NCI-H446 (cell line): ENCODE measurements at places on chromosomes 7 and 10.

- DNase-seq: no peak
These were observed 67.7 kb downstream of the GPAM start for GRCh38 chr10:112115781-112116385.

- DNase-seq: no peak
These were observed 2.6 kb upstream of the CAMK1D start for GRCh38 chr10:12346707-12347106.

DNA sequence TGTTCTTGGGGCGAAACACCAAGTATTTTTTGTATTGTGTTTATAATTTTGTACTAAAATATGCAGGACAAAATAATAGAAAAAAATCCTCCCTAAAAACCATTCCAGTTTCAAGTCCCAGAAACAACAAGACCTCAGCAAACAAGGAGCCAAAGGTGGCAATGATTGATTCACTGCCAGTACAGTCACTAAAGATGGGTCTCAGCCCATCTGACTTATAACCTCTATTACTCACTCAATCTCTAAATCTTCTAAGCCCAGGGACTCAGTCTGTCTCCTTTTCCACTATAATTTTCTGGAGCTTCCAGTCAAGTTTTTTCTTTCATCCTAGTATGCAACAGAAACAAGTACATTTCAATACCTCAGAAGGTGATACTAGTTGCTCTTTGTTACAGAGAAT, 33.3 kb downstream of the SNX13 start:
- DNase-seq: no peak

- no peak for DNase-seq
These were observed 50.5 kb downstream of the MALSU1 start for GRCh38 chr7:23349484-23350157.

GRCh38 chr10:91214911-91215310, 5.6 kb upstream of the PCGF5 start:
- DNase-seq: no peak

DNA sequence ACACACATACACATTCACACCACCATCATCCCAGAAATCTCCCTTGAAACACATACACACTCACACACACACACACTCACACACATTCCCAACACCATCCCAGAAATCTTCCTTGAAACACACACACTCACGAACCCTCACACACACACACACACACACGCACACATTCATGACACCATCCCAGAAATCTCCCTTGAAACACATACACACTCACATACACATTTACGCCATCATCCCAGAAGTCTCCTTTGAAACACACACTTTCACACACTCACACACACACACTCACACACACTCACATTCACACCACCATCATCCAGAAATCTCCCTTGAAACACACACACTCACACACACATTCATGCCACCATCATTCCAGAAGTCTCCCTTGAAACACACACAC, 360 bp upstream of the OPN4 start:
- no peak for DNase-seq

- DNase-seq: peak; percentile 87
These were observed 167.2 kb downstream of the AKR1D1 start for GRCh38 chr7:138243430-138243829.

GRCh38 chr7:128743112-128743772, 4.1 kb downstream of the CALU start:
- no peak for DNase-seq

DNA sequence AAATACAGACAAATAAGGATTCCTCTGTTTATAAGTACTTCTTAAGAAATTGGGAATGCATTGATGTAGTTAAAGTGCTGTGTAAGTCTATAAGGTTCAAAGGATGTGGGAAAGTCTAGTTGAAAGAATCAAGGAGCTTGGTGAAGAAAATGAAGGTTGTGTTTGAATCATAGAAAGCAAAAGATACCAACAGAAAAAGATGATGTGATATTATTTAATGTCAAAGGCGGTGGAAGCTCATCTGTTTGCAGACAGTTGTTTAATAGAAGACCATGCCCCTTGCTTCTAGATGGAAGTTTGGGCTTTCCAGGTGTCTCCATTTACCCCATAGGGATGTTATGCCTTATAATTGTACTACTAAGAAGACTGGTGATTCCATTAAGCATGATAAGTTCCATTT, 150.3 kb downstream of the CCSER2 start:
- DNase-seq: no peak

GRCh38 chr10:5999440-6000165, 22.3 kb upstream of the IL15RA start:
- no peak for DNase-seq

GRCh38 chr7:30731581-30731980, 20.4 kb upstream of the INMT start:
- no peak for DNase-seq

DNA sequence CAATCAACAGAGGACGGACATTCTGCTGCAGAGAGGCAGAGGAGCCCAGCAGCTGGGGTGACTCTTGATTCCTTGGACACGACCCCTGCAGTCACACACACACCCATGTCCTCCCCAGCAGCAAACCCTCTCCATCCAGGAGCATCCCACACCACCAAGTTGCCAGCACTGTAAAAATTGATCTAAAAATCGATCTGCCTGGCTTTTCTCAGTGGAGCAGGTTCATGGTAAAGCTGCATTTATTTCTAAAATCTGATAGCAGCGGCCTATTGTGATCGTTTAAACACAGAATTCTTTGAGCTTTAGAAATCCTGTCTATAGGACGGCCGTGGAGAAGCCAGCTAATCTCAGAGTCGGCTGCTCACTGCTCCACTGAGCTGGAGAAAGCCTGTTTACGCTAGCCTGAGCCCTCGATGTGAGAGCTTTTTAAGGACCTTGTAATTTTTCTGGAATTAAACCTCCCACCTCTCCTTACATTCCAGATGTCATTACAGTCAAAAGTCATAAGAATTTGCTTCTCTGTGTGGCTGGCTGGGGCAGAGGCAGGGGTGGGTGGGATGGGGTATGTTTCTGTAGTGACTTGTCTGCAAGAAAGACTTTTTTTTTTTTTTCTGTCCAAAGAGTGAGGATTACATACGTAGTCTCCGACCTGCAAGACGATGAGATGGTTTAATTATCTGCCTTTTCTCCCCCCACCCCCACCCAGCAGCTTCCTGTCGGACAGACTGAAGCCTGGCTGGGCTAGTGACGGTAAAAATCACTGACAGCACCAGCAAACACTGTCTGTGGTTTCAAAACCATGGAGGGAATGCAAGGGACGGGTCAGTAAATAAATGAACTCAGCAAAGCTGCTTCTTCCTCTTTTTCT, 31.6 kb downstream of the TRIM8 start:
- DNase-seq: no peak

GRCh38 chr10:17512341-17513001, 58.1 kb upstream of the ST8SIA6 start:
- DNase-seq: no peak

DNA sequence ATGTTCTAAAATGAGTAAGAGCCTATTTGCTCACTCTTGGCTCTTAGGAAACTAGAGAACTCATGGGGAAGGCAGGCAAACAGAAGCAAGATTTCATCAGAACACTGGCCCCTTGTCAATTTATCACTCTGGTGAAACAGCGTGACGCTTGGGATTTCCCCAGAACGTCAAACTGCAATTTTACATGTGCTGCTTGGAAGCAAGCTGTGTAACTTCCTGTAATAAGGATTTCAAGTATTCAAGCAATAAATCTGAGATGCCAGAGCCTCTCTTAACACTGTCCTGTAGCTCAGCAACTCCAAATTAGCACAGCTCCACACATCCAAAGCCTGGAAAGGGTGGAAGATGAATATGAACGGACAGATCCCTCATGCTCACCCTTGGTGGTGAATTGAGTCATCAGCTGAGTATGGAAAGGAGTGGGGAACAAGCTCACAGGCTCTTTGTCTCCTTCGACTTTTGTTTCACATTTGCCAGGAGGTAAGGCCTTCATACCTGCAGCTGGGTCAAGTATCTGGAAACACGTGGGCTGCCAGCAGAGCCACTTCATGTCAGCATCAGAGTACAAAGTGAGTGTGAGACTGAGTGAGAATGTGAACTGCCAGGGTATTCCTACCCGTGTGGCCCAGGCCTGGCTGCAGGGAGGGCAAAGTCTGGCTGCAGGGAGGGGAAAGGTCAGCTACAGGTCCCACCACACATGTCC, 140.4 kb upstream of the NAMPT start:
- peak; percentile 8 for DNase-seq

GRCh38 chr10:121927318-121927840, 452 bp downstream of the ATE1 start:
- DNase-seq: no peak

- DNase-seq: peak; percentile 78
These were observed 45.3 kb downstream of the TSPAN15 start for GRCh38 chr10:69496352-69497230.

DNA sequence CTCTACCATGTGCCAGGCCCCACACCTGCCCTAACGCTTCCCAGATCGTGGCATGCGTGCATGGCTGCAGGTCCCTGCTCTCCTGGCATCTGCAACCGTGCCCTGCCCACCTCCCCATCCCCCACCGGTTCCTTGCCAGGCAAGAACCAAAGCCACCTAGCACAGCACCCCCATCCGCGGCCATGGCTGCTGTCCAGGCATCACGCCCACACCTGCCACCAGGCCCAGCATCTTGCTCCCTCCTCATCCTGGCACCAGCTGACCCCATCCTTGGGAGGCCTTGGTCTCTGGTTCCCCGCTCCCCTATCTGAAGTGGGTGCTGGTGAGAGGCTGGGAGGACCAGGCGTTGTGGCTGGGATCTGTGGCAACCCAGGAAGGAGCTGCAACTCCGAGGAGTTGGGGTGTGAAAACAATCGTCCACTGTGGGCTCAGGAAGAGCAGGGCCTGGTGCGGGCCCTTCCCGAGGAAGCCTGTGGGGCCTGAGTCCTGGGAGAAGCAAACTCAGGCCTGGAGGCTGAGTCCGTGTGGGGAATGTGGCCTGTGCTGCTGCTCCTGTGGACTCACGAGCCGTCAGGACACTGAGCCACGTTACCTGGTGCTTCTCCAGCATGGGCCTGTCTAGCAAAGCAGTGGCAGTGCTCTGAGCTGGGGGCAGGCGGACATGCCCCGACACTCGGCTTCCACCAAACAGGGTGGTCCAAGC, 417.1 kb downstream of the DNAJB6 start:
- no peak for DNase-seq

DNA sequence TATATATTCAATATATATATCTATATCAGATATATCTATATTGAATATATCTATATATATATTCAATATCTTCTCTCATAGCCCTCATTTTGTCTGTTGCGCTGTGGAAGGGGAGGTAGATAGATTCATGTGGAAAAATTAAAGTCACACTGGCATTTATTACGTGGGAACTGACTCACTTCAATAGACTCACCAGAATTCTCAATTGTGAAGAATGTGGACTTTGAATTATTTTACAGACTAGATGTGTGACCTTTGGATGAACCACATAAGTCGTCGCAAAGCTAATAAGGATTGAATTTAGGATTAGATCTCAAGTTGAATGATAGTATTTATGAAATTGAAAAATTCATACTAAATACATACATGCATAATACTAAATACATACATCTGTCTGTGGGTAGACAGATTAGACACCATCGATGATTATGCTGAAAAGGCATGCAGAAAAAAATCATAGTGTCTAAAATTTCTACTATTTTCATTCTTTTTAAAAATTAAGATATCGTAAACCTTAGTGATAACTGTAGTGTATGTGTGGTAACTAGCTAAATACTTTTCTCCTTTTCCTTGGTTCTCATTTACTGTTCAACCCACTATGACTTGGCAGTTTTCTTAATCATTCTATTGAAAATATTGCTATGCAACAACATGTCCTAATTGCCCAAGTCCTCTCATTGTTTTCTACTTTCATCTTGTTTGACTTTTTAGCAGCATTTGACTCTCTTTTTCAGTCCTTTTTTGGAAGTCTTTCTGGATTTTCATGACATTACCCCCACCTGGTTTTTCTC, 61.8 kb upstream of the A1CF start:
- DNase-seq: no peak

DNA sequence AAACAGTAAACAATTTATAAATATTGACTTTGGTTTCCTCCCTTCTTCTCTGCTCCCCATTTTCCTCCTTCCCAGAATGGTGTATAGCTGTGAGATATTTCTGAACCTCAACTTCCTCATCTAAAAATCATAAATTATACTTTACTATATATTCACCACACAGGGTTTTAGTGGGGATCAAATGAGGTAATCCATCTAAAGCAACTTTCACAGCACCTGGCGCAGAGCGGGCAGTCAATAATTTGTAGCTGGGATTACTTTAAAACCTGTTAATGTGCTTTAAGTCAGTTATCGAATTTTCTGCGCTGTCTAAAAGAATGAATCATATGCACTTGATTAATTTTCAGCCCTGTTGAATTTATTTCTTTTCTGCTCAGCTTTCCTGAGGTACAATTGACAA, 172.7 kb downstream of the PTEN start:
- no peak for DNase-seq

DNA sequence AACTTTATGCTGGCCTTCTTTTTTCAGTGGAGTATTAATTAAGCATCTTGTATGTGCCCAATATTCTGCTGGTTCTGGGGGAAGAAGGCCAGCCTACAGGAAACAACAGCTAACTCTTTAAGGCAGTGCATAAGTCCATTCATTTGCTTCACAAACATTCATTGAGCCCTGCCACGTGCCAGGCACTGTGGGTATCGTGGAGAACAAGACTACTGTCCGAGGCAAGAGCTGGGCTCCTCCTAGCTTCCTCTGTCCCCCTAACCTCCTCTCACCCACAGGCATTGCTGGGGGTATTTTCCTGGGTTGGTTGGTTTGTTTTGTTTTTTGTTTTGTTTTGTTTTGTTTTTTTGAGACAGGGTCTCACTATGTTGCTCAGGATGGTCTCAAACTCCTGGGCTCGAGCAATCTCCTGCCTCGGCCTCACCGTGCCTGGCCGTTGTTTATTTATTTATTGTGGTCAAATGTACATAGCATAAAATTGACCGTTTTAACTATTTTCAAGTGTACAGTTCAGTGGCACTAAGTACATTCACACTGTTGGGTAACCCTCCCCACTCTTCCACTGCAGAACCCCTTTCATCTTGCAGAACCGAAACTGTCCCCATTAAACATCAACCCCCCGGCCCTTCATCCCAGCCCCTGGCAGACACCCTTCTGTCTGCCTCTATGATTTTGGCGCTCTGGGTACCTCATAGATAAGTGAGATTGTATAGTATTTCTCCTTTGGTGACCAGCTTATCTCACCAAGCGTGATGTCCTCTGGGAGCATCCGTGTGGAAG, 32.6 kb downstream of the CHST3 start:
- DNase-seq: no peak

- DNase-seq: no peak
These were observed 15.5 kb downstream of the ELMO1 start for GRCh38 chr7:37433166-37433565.

DNA sequence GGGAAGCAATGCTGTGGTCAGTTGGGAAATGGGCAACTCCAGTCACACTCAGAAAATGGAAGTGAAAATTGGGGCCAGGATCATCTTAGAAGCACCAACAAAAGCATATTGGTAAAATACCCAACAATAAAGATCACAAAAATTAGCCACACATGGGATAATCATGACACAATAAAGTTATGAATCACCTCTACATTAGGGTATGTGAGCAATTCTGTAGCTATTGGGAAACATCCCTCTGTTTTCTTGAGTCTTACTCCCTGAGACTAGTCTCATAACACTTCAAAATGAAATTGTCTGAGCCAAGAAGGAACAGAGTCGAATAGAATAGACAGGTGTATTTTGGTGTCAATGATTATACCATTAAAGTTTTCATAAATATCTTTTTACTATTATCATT, 178.3 kb downstream of the DYNC1I1 start:
- DNase-seq: no peak

- no peak for DNase-seq
These were observed 89.6 kb downstream of the USP6NL start for GRCh38 chr10:11521860-11522259.

- DNase-seq: no peak
These were observed 11.9 kb downstream of the FLNC start for GRCh38 chr7:128841921-128842673.
